Bronchus fibroblast of lung (primary cell): ENCODE measurements at places on chromosomes 6 and 20. TPM values are rescaled to one million over a fixed set of nuclear protein-coding genes. Genes with fewer than 3 reads are reported as not detected.

Gene KIF6
- under 0.01 and 0.17 TPM in 2 replicates for total RNA-seq

Gene KCNK15
- total RNA-seq: not detected in 2 replicates

Gene NDUFAF4
- total RNA-seq: 7.3 and 10.4 TPM in 2 replicates

Gene RING1
- total RNA-seq: 12.9 and 13.2 TPM in 2 replicates

Gene PI16
- total RNA-seq: not detected in 2 replicates
